ENCODE measurements at places on chromosomes 4 and X.

DNA sequence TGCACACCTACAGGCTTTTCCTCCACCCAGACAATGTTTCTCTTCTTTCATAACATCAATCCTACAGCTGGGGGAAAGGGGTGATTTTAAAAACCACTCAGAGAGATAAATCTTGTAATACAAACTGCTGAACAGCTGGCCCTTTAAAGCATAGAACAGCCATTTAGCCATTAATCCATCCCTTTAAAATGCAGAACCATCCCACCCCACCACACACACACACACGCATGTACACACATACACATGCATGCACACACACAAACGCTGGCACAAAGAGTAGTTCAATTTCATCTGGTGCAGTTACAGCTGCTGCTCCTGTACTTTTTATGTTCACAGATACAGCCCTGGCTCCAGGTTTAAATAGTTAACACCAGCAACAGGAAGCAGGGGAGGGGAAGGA is 426.1 kb downstream of the MID1IP1 start:
- DNase-seq, result no peak

DNA sequence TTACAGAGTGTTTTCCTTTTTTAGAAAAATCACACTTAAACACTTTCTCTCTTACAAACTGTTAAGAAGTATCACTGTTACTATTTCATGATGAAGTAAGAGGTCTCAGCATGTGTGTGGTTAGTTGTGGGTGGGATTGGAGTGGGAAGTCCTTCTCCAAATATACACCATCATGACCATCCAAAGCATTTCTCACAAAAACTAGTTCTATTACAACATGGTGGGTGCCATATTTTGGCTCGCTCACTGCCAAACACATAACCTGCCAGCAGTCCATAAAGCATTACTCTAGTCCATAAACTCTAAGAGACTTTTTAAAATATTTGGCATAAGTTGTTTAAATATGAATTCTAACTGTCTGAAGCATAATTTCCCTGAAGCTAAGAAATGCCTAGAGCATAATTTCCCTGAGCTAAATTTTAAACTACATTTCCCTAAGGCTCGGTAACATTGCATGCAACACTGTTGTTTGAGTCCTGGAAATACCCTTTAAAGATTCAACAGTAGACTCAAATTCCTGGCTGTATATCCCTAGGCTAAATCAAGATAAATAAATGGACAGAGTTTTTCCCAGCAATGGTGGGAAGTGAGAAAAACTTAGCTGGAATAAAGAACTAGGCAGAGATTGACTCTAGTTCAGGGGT is 415.0 kb upstream of the INTU start:
- no peak for DNase-seq

- no peak for DNase-seq
Measured at GRCh38 chrX:136475236-136475635, 12.5 kb upstream of the BRS3 start.

DNA sequence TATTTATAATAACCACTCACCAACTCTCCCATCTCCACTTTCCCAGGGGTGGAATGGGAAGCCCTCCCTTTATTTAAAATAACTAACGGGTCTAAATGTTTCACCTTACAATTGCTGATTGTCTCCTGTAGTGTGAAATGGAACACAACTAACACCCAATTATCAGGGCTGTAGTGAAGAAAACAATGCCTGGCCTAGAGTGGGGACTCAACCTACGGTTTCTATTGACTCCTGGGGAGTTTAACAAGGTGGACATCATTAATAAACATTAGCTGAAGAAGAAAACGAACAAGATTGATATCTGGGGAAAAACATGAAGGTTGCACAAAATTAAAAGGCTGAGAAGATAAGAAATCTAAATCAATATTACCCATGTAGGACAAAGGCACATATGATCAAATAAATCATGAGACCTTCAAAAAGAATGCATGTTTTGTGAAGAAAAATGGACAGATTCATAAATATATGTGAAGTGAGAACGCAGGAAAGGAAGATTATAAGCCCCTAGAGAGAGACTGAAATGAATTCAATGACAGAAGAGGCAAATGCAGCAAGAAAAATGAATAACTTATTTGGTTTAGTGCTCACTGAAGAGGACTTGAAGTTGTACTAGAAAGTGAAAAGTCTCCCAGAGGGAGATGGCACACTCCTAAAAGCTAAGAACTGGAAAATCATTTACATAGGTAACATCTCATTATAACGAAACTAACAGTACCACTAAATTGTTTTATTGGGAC is 593.0 kb upstream of the AADAT start:
- DNase-seq, result no peak

- no peak for DNase-seq
Measured at GRCh38 chr4:7500404-7500803, 65.7 kb upstream of the PSAPL1 start.

DNA sequence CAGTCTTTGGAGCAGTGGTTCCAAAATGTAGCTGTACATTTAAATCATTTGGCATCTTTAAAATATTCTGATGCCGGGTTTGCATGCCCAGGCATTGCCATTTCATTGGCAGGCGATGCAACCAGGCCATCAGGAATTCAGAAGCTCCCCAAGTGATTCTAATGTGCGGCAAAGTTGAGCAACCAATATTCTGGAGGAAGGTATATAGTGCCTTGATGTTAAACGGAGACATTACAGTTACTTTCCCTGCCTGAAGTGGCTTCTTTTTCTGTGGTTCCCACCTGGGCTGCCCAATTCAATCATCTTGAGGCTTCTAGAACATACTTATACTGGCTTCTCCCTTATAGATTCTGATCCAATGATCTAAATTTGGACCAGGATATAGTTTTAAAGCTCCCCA is 68.7 kb upstream of the PGM2 start:
- DNase-seq, result no peak

- no peak for DNase-seq
Measured at GRCh38 chrX:5775846-5776430, 452.7 kb downstream of the NLGN4X start.

- DNase-seq, result no peak
Measured at GRCh38 chr4:71602289-71602900, 181.5 kb downstream of the GC start.

- DNase-seq, result no peak
Measured at GRCh38 chr4:108117418-108118182, 51.1 kb downstream of the LEF1 start.

- DNase-seq, result no peak
Measured at GRCh38 chr4:38149472-38149996, 189.3 kb downstream of the PTTG2 start.

DNA sequence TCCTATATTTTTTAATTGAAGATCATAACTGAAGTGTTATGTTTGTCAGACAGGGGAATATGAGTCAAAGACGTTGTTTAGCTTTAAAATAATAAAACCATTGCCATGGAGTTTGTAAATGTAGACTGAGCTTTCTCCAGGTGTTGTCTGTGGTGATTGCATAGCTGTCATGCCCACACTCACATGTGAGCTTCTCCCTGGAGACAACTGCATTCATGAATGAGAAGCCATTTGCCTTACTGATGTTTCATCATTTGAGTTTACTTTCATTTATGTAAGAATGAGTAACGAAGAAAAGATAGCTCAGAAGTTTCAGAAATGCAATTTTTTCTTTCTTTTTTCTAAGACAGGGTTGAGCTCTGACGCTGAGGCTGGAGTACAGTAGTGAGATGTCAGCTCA is 339.1 kb downstream of the GALNTL6 start:
- no peak for DNase-seq

DNA sequence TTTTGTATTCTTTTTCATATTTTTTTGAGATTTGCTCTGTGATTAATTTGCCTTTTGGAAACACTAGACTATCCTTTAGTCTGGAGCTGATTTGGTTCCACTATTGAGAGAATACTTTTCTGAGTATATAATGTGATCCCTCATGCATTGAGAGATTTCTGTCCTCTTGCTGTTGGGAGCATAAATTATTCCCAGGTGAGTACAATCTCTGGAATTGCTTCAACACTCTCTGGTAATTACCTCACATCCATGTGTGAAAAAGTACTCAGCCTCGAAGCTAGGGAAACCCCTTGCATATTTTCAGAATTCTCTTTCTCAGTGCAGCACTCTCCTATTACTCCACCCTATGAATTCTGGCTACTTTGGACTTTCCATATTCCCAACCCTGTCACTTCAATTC is 550.0 kb downstream of the RAPGEF2 start:
- DNase-seq, result no peak

GRCh38 chr4:139656614-139657486 is 8.8 kb upstream of the MGST2 start:
- peak; percentile 41 for DNase-seq

- DNase-seq, result no peak
Measured at GRCh38 chr4:123929565-123929964, 533.0 kb downstream of the SPRY1 start.

GRCh38 chr4:64538219-64538618 is 129.0 kb upstream of the TECRL start:
- no peak for DNase-seq

GRCh38 chrX:10932842-10933440 is 178.2 kb upstream of the HCCS start:
- no peak for DNase-seq

- no peak for DNase-seq
Measured at GRCh38 chrX:41621222-41621723, 67.5 kb upstream of the GPR34 start.

DNA sequence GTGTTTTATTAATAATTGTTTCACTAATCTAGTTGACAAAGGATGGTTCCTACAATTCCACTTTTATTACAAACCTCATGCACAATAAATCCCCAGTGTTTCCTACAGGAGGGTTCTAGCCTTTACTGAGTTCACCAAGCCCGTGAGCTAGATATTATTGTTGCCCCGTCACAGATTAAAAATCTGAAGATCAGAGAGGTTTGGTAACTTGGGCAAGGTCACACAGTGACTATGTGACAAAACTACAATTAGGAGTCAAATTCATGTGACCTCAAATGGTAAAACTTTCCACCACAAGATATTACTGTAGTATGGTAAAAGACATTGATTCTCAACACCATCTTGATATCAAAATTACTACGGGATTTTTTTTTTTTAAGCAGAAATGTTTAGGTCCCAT is 124.6 kb downstream of the BTC start:
- DNase-seq, result no peak

GRCh38 chr4:147060151-147060931 is 114.7 kb upstream of the TTC29 start:
- no peak for DNase-seq

DNA sequence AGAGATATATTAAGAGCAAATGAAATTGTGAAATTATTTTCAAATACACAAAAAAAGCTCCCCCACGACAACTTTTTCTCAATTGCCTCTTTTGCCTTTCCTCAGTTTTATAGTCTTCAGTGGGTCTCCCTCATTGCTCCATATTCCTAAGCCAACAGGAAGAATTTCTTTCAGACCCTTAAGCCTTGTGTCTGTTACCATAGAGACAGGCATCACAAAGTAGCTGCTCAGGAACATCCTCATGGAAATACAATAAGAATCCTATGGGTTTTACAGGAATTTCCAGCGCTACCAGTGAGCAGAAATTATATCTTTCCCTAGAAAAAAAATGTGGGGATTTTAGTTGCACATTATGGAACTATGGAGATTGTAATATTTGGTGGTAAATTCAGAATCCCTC is 121.9 kb upstream of the DMD start:
- no peak for DNase-seq

DNA sequence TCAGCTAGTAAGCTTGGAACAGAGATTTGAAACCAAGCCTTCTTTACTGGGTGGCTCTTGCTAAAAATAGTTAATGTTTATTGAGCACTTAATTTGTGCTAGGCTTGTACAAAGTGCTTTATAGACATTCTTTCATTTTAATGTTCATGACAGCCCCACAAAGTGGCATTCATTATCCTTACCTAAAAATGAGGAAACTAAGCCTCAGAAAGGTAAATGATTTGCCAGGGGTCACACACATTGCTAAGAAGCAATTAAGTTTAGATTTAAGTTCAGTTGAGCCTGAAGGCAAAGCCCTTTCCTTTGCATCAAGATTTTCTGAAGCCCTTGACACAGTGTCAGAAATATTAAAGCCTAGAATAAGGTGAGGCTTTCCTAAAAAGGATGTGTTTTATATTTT is 327.5 kb upstream of the FGF13 start:
- no peak for DNase-seq

DNA sequence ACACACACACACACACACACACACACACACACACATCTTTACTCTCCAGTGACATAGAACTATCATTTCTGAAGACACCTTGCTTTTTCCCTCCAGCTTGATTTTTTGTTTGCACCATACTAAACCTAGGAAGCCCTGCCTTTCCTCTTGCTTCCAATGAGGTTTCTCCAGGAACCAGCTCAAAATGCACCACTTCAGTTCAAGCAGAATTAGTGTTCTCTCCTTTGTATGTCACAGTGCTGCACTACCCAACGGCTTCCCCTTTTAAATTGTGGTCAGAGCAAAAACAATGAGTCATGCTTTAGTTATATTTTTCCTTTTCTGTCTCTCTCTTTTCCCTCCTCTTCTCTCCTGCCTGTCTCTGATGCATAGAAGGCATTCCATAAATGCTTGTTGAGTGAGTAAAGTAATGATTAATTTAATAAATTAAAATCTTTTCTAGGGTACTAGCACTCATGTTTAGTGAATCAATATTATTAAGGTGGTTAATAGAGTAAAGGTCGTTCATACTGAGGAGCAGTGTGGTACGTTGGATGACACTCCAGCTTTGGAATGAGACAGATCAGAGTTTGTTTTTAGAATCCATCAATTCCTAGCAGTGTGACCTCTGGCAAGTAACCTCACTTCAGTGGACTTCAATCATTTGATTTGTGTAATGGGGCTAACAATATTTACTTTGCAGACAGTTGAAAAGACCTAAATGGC is 5.9 kb downstream of the RTL3 start:
- DNase-seq, result no peak

GRCh38 chrX:13293700-13294099 is 26.2 kb downstream of the ATXN3L start:
- DNase-seq, result no peak

DNA sequence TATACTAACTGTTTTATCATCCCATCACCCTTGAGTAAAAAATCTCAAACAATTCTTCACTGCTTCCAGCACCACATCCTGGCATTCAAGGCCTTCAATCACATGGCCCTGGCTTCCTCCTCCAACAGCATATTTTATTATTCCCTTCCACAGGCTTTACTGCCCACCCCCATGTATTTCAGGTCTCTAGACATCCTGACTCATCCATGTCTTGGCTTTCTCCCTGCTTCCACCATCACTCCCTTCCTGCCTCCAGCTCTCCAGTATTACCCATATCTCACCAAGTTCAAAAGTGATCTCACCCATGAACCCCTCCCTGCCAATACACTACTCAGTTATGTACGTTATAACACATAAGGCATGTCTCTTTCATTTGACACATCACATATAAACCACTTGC is 34.7 kb upstream of the PLAC1 start:
- no peak for DNase-seq

DNA sequence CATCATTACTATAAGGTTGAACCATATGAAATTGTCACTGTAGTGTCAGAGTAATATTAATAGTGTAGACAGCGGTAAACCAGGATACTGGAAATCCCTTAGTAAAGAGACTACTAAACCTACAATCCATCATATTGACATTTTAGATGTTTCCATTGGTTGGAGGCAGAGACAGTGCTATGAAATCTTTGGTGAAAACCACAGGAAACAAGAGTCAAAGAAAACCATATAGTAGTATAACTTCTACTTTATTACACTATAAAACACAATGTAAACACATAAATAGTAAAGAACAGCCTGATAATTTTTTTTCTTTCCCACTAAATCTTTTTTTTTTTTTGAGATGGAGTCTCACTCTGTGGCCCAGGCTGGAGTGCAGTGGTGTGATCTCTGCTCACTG is 15.9 kb downstream of the RELL1 start:
- no peak for DNase-seq
